ENCODE measurements at places on chromosomes 6 and 20.

- no peak for DNase-seq
These were observed 144.7 kb downstream of the ERMARD start for GRCh38 chr6:169895926-169896761.

- DNase-seq: no peak
These were observed 391.9 kb downstream of the CD109 start for GRCh38 chr6:74087899-74088298.

- DNase-seq: no peak
These were observed 75.7 kb upstream of the OPRM1 start for GRCh38 chr6:153963352-153963751.

- DNase-seq: no peak
These were observed 784.4 kb downstream of the MAFB start for GRCh38 chr20:39904476-39905112.

DNA sequence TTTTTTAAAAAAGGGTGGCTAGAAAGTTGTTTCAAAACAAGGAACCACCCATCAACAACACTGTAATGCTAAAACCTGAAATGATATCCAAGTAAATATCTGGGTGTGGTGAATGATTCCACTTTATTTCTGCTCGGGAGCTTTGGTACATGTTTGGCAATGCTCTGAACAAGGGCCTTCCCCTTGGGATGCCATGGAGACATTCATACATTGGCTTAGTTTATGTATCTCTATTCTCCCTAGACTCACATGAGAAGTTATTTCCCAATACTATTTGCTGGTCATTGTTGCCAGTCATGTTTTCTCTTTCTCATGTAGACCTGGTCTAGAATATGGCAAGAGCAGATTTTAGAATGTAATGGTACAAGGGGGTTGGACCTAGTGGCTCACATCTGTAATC, 22.9 kb downstream of the ADTRP start:
- no peak for DNase-seq

- DNase-seq: no peak
These were observed 14.3 kb upstream of the EPM2A start for GRCh38 chr6:145749632-145750031.

Data from left ventricle myocardium inferior (tissue), 1 donor.